Cortex of kidney (tissue), 1 donor: ENCODE measurements at places on chromosomes 6 and 20.

GRCh38 chr6:225121-225721 lies 67.1 kb upstream of the DUSP22 start:
- DNase-seq: no peak

- no peak for DNase-seq
Observed at GRCh38 chr6:40323881-40324634, 263.1 kb downstream of the LRFN2 start.

DNA sequence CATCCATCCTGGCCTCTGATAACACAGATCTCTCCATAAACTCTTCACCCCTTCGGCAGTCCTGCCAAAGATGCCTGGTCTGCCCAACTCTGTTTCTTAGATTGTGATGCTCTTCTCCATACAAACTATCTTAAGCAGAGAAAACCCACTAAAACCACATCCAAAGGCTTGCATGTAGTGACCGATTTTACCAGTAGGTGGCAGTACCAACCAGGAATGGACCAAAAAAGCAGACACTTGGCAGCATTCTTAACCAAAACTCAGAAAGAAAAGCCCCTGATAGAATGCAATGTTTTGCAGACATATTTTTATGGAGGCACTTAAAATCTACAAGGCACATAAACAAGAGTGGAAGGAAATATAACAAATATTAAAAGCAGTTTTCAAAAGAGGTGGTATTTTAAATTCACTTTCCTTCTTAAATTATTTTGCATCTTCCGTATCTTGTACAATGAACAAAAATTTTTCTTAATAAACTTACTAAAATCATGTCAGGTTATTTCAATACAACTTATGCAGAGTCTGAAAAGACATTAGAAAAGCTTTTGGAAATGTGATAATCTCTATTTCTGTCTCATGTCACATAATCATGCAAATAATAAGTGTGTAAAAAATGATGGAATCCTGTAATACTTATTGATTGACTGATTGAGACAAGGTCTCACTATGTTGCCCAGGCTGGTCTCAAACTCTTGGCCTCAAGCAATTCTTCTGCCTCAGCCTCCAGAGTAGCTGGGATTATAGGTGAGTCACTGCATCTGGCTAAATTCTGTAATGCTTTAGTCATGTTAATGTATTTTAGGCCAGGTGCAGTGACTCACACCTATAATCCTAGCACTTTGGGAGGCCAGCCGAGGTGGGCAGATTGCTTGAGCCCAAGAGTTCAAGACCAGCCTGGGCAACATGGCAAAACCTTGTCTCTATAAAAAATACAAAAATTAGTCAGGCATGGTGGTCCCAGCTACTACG lies 29.4 kb downstream of the LRP11 start:
- no peak for DNase-seq

- DNase-seq: no peak
Observed at GRCh38 chr6:5061152-5061551, 24.0 kb upstream of the PPP1R3G start.

DNA sequence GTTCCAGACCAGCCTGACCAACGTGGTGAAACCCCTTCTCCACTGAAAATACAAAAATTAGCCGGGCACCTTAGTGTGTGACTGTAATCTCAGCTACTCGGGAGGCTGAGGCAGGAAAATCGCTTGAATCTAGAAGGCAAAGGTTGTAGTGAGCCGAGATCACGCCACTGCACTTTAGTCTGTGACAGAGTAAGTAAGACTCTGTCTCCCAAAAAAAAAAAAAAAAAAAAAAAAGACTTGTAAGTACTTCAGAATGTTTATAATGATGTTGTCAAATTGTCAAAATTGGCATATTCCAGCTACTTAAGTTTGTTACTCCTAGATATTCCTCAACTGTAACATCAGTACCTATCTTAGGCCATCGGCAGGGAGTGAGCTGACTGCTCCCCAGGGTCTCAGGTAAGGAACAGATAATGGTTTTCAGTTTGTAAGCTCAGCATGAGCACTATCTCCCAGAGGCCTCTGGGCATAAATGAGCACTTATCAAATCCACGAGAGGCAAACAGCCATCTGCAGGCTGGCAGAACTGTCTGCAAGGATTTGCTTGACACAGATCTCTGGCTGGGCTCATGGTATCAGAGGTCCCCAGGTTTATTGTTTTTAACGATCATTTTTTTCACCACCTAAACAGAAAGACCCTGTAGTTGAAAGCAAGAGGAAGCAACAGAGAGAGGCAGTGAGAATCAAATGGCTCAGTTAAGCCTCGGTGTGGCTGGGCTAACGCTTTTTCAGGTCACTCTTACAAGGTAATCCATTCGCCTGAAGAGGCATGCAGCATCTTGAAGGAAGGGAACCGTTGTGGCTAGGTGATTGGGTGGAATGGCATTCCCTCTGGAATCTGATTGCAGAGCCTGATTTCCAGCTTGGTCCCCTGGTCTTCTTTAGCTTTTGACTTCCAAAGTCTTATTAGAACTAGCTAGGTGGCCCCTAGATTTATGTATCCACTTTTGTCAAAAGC lies 115.9 kb downstream of the LY86 start:
- no peak for DNase-seq

DNA sequence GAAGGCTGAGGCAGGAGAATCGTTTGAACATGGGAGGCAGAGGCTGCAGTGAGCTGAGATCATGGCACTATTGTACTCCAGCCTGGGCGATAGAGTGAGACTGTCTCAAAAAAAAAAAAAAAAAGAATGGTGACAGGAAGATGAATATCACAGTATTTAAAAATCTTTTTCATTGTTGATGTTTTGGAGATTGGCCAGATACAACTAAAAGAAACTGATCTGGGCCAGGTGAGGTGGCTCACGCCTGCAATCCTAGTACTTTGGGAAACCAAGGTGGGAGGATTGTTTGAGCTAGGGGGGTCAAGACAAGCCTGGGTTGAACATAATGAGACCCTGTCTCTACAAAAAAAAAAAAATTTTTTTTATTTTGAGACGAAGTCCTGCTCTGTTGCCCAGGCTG lies 52.1 kb downstream of the TRAF3IP2 start:
- DNase-seq: no peak

DNA sequence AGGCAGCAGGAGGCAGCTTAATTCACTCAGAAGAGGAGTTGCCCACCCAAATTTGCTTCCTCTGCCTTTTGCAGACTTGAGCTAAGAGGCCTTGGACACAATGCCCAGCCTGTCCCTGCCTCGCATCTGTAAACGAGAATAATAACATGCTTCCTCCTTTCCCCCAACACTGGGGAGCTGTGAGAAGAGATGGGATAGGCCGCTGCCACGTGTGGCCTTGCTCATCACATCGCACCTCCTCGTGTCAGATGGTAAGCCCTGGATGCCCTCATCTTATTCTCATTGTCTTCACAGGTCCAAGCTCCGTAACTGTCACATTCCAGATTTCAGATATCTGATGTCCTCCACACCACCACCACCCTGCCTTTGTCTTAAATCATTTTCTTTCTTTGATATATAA lies 13.1 kb upstream of the TUBB2B start:
- no peak for DNase-seq

DNA sequence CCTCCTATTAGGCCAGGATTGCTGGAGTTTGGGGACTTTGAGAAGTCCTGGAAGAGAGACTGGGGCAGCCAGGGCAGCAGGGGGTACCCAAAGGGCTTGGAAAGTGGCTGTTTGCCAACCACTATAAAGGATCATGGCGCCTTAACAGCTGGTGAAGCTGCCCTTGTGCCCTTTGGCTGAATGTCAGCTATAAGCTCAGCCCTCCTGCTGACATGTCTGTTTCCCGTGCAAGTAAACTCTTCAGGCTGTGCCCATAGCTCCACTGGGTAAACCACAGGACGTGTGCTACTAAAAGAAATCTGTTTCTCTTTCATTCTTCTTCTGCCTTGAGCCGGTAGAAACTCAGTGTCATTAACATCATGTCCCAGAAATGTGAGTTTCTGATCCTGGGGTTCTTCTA lies 97.3 kb downstream of the CAP2 start:
- DNase-seq: no peak

DNA sequence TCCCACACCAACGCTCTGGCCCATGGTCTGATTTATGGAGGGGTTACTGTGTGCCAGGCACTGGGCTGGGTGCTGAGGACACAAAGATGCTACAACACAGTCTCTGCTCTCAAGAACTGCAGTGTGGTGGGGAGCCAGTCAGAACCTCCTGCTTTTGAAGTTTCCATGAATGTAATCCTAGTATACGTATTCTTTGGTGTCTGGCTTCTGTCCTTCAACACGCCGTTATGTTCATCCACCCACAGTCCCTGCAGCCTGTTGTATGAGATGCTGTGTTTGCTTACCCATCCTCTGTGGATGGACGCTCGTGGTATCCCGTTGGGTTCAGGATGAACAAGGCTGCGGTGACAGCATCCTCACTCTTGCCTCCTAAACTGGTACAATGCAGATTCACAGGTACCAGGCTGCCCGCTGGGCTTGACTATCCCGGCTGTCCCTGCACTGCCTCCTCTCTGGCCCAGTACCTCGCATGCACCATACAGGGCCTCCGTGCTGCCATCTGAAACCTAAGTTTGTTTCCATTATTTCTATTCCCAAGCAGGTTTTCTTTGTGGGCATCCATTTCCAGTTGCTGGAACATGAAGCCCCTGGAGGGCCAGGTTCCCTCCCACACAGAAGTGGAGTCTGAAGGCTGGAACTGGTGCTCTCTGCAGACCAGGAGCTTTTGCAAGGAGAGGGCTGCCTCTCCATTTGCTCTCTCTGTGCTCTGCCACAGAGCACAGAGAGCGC lies 364.5 kb downstream of the ZFAND3 start:
- no peak for DNase-seq

- no peak for DNase-seq
Observed at GRCh38 chr20:2754424-2754823, 46.0 kb downstream of the CPXM1 start.

DNA sequence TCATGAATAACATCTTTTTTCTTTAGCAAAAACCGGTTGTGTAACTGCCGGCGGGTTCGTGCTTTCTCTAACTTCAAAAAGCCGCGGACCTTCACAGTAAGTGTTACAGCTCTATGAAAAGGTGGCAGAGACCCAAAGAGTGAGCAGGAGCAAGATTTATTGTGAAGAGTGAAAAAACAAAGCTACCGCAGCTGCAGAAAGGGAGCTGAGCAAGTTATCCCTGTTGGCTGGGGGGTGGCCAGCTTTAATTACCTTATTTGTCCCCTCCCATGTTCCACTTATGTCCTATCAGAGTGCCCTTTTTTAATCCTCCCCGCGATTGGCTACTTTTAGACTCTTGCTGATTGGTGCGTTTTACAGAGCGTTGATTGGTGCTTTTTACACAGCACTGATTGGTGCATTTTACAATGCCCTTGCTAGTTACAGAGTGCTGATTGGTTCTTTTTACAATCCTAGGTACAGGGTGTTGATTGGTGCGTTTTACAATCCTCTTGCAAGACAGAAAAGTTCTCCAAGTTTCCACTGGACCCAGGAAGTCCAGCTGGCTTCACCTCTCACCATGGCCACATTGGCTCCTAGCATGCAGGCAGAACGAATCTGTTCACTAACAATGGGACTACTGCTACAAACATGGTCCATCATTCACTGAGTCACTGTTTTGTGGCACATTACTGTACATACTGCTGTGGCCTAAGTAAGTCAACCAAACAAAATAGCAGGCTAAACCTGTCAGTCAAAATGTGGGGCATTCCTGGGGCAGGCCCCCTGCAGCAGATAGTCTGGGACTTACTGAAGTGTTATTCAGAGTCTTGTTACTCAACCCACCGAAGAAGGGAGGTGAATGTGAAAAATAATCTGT lies 52.8 kb downstream of the MYLIP start:
- DNase-seq: no peak

- DNase-seq: no peak
Observed at GRCh38 chr6:123747515-123747914, 56.1 kb upstream of the NKAIN2 start.

DNA sequence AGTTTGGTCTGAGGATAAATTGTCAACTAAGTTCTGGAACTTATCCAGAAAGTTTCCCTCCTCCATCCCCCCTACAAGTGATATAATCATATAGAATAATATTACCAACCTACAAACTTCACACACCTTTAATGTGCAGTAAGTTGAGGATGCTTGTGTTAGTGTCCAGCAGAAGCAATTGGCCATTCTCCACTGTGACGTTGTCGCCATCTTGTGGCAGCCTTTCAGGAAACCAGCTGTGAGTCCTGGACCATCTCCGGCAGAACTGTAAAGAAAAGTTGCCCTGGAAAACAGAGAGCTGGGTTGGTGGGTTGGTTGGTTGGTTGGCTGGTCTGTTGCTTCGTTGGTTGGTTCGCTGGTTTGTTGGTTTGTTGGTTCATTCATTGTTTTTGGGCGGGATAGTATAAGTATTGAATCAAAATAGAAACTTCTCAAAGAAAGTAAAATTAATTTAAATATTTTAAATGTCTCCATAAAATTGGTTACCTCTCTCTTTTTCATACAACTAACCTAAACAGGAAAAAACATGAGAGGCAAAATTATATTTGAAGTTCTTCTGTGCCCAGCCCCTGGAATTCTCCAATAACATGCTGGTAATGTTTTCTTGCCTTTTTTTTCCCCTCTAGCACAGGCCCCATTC lies 127.5 kb downstream of the PKHD1 start:
- no peak for DNase-seq

DNA sequence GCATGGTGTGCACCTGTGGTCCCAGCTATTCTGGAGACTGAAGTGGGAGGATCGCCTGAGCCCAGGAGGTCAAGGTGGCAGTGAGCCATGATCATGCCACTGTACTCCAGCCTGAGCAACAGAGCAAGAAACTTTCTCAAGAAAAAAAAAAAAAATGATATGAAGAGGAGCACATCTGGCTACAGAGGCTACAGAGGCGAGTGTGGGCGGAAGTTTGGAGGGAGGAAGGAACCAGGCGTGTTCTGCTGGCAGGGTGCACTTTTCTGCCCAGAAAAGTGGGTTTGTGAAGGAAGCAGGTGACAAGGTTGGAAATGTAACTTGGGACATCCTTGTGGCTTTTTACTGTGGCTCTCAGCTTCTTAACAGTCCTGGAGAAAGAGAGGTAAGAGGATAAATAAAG lies 96.7 kb downstream of the SNX5 start:
- DNase-seq: no peak

- DNase-seq: no peak
Observed at GRCh38 chr6:52983159-52983848, 11.8 kb downstream of the GSTA4 start.

DNA sequence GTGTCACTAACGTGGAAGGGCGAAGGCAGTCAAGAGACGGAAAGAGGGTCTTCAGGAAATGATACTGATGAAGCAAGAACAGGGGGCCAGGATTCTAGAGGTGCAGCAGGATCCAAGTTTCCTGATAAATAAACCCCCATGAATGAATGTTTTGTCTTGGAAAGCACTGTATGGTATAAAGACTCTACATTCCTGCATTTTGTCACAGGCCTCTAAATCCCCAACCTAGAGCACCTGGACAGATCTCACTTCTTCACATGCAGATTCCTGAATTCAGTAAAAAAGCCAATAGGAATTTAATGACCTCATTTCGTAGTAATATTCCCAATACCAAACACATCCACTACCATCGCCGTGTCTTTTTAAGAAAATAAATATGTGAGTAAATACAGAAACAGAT lies 577.8 kb downstream of the PRKN start:
- DNase-seq: no peak
